Activated effector memory CD4-positive, alpha-beta T cell treated with Interleukin-2 at 50 U/mL for 16 hours (primary cell): ENCODE measurements at places on chromosomes 5 and 9.

- DNase-seq: no peak
These were observed 2.2 kb downstream of the COL23A1 start for GRCh38 chr5:178587763-178588611.

GRCh38 chr5:38528162-38528703 is 28.2 kb downstream of the LIFR start:
- no peak for DNase-seq

- DNase-seq: no peak
These were observed 32.0 kb downstream of the DAPK1 start for GRCh38 chr9:87529671-87530070.

DNA sequence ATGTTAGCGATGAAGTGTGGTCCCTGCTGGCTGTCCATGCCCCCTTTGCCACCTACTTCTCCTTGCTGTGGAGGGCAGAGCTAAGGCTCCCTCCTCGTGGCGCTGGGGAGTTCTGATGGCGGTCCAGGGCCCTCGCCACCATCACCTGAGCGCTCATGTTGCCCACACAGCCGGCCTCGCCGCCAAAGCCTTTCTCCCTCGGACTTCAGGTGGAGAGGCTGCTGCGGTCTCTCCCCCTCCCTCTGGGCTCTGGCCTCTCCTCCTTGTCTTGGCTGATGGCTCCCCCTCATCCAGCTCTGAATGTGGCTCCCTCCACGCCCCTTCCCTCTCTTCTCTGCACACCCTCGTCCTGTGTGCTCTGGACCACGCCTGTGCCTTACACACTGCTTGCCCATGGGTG is 14.5 kb upstream of the LPCAT1 start:
- DNase-seq: no peak

DNA sequence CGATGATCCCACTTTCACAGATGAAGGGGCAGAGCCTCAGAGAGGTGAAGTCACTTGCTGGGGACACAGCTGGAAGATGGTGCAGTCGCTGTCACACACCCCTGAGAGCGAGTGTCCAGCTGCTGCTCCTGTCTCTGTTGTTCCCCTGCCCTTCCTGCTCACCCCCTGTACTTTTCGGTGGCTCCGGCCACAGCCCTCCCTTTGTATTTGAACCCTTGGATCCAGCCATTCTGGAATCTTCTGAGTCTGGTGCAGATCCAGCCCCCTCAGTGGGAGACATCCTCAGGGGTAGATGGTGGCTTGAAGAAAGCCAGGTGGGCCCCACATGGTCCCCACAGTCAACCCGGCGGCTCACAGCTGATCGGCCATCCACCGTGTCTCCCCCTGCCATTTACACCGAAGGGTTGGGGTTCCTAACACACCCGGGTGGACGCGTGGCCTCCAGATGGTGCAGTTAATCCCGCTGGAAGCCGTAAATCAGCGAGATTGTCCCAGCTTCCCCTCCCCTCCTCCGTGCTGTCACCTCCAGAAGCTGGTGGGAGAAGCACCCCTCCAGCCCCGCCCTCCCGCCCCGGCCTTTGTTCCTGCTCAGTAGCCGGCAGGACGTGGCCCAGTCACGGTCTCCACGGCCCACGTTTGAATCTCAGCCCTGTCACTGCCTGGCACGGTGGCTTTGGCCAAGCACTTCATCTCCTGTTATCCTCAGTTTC is 204.8 kb downstream of the C9orf50 start:
- DNase-seq: no peak
